Prostate gland (tissue), 2 donors: ENCODE measurements at places on chromosomes 6 and 20. TPM values are rescaled to one million over a fixed set of nuclear protein-coding genes. Genes with fewer than 3 reads are reported as not detected.

- DNase-seq, result peak; percentile 17
- no peaks in the 10 kb centered on the region for H3K4me1 ChIP-seq
- H3K27me3 ChIP-seq, result no peaks in the 10 kb centered on the region
- H3K27ac ChIP-seq, result no peak overlapping the region
- no peak overlapping the region for H3K4me3 ChIP-seq
These were observed 103.5 kb downstream of the LAMP5 start for GRCh38 chr20:9617940-9618339.

DNA sequence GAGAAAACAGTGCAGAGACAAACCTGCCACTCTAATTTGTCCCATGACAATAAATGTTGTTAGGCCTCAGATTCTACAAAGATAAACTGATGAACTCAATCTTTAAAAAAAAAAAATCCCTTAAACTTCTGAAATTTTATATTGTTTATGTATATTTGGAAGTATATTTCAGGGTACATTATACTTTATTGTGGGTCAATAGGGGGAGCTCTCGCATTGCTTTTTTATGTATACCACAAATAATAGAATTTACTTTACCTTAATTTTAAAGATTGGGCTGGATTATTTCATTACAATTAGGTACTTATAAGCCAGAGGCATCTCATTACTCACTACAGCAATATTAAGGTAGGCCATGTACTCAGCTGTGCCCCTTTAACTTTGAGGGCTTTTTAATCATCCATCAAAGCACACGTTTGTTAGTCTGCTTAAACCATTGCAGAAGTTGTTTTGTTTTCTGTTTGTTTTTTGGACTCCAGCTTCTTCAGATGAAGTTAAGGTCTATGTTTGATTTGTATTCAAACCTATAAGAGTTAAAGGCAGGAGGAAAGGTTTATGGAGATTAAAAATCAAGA lies 56.3 kb upstream of the EYA4 start:
- H3K4me1 ChIP-seq, result no peaks in the 10 kb centered on the region
- no peaks in the 10 kb centered on the region for H3K36me3 ChIP-seq
- DNase-seq, result no peak
- H3K4me3 ChIP-seq, result no peak overlapping the region

TRIM15 gene
- total RNA-seq, result not detected

GRCh38 chr6:76852776-76853175 lies 610.5 kb downstream of the HTR1B start:
- no peaks in the 10 kb centered on the region for H3K36me3 ChIP-seq
- no peaks in the 10 kb centered on the region for H3K27me3 ChIP-seq
- no peak overlapping the region for H3K27ac ChIP-seq
- DNase-seq, result no peak

EBF4 gene
- total RNA-seq, result 58.8 TPM

BPIFA1 gene
- not detected for total RNA-seq

DNA sequence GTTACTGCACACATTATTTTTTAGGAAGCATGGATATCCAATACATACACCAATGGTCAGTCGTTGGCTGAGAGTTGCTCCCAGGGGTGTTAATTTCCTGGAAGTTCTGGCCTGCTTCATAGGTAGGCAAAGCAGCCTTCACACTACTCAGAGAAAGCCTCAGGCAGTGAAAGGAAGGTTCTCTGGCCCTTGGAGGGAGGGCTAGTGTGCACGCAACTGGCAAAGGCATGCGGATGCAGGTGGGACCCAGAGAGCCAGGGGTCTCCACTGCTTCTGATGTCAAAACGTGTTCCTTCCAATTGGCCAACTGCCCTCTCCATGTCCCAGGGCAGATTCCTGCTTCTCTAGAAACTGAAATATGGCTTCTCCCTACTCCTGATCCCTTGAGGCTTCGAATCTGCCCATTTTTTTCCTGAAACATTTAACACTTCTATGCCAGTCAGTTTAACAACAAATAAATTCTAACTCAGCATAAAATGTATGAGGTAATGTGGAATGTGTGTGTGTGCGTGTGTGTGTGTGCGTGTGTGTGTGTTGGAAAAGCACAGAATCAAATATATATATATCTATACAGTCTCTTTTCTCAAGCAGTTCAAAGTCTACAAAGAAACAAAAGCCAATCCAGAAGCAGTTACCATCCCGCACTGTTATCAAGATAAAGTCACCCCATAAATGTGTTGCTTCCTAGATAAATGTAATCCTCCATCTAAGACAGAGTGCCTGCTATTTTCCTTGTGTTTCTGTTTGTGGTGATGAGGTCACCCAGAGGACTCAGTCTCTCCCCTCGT lies 94.0 kb upstream of the HIVEP1 start:
- H3K27ac ChIP-seq, result no peak overlapping the region
- H3K4me3 ChIP-seq, result no peak overlapping the region
- H3K4me1 ChIP-seq, result no peaks in the 10 kb centered on the region
- no peak for DNase-seq

- H3K27me3 ChIP-seq, result no peaks in the 10 kb centered on the region
- H3K4me1 ChIP-seq, result no peaks in the 10 kb centered on the region
- DNase-seq, result no peak
These were observed 14.5 kb downstream of the NOL4L start for GRCh38 chr20:32570401-32571190.

DNA sequence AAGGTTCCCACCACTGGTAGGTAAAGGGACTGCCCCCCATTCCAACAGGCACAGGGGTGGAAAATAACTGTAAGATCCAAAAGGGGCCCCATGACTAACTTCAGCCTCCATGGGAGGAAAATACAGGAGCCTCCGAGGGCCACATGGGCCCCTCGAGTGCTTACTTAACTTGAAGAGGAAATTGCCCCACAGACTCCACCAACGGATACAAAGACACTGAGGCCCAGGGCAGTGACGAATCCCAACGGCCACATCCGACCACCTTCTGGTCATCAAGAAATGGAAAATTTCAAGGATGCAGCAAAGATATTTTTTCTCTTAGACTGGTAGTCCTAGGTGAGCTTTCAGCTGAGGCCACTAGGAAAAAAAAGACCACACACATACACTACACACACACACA lies 116.0 kb upstream of the MRPS10 start:
- H3K4me3 ChIP-seq, result no peak overlapping the region
- H3K36me3 ChIP-seq, result no peaks in the 10 kb centered on the region
- no peak overlapping the region for H3K27ac ChIP-seq
- H3K4me1 ChIP-seq, result no peaks in the 10 kb centered on the region

DNA sequence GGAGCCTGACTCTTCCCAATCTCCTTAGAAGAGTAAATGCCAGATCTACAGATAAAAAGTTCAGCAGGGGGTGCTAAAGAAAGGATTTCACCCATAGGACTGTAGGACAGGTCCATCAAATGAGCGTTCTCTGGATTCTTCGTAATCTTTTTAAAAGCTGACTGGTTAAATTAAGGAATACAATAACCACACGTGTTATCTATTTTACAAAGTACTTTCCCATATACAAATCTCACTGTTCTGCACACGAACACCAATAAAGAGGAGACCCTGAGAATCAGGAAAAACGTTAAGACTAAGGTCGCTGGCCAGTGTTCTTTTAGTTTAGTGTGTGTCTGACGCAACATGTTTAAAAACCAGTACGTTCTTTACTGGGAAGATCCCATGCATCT lies 542 bp downstream of the TUBE1 start:
- peak overlapping the region; percentile 81 for H3K27ac ChIP-seq
- no peaks in the 10 kb centered on the region for H3K4me1 ChIP-seq
- no peaks in the 10 kb centered on the region for H3K27me3 ChIP-seq
- H3K36me3 ChIP-seq, result no peaks in the 10 kb centered on the region
- no peak for DNase-seq

POM121L2 gene
- total RNA-seq, result 0.62 TPM

DNA sequence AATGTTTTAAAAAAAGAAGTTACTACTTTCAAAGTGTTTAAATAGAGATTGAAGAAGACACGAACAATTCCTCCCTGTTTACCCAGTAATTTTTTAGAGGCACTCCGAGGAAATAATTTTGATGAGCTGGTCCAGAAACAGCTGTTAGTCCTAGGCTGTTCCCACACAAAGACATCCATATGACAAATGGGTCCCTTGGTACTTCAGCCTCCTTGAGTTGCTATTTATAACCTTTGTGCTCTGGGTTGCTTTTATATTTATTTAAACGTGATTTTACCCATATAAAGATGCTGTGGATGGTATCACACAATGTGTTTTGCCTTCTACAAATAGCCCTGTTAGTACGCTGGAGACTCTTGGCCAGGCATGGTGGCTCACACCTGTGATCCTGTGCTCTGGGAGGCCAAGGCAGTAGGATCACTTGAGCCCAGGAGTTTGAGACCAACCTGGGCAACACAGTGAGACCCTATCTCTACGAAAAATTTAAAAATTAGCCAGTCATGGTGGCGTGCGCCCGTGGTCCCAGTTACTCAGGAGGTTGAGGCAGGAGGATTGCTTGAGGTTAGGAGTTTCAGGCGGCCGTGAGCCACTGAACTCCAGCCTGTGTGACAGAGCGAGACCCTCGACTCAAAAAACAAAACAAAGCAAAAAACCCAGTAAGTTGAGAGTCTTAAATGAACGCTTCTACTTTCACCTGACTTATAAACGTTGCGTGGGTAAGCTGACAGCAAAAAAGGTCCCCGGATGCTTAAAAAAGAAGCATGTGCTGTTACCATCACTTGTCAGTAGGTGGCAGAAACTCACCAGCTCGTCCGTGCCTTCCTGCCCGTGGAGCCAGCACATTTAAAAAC lies 56.9 kb upstream of the ARMH2 start:
- H3K27me3 ChIP-seq, result no peaks in the 10 kb centered on the region
- DNase-seq, result peak; percentile 62
- peaks cover 6% of the 10 kb centered on the region for H3K4me1 ChIP-seq
- no peak overlapping the region for H3K4me3 ChIP-seq
- H3K36me3 ChIP-seq, result no peaks in the 10 kb centered on the region
- no peak overlapping the region for H3K27ac ChIP-seq

C20orf204 gene
- 0.64 TPM for total RNA-seq

DNA sequence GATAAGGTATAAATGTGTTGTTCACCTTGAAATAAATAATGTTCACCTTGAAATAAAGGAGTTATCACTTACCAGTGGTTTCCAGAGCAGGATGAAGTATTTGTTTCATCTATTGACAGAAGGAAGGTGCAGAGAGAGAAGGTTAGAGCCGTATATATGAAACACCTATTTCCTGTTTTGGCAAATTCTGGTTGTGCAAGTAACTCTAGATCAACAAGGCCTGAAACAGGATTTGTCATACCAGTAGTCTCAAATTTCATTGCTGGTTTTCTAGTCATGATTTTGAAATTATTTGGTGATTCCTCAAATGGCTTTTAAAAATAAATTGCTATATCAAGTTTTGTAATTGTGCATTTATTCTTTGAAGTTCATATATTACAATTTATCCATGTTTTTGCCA lies at the start of gene CRISP3:
Gene CRISP3, minus strand, starts transcription at position 130 of the 400 bp plus-strand sequence. Its CDS starts 21 bp downstream, at position 109.
- H3K36me3 ChIP-seq, result no peaks in the 10 kb centered on the region
- H3K4me1 ChIP-seq, result no peaks in the 10 kb centered on the region
- no peaks in the 10 kb centered on the region for H3K27me3 ChIP-seq
- no peak within 1 kb of the TSS for H3K27ac ChIP-seq

DNA sequence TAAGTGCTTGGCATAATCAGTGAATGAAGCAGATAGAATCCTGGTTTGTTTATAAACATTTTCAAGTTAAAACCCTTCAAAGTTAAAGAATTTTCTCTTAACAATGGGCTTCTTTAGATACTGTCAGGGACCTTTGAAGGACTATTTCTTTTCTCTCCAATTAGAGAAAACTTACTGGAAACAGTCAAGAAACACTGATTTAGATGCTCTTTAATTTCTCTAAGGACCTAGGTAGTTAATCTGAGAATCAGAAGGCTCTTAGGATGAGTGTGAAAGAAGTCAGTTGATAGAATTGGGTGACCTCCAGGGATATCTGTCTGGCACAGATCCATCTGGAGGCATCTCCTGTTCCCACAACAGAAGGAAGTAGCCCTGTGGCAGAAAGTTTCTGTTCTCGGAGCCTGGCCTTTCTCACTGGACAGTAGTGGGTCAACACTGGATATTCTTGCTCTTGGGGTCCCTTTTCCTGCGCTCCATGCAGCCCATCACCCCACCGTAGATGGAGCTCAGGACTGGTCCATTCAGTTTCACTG lies 22.5 kb downstream of the KIAA0408 start:
- no peak overlapping the region for H3K4me3 ChIP-seq
- DNase-seq, result no peak
- no peaks in the 10 kb centered on the region for H3K27me3 ChIP-seq
- H3K36me3 ChIP-seq, result no peaks in the 10 kb centered on the region
- no peaks in the 10 kb centered on the region for H3K4me1 ChIP-seq

- H3K36me3 ChIP-seq, result no peaks in the 10 kb centered on the region
- no peak overlapping the region for H3K4me3 ChIP-seq
- DNase-seq, result no peak
- H3K4me1 ChIP-seq, result no peaks in the 10 kb centered on the region
These were observed 11.8 kb upstream of the BFSP1 start for GRCh38 chr20:17542993-17543412.

VWA7 gene
- 2.7 TPM for total RNA-seq

DNA sequence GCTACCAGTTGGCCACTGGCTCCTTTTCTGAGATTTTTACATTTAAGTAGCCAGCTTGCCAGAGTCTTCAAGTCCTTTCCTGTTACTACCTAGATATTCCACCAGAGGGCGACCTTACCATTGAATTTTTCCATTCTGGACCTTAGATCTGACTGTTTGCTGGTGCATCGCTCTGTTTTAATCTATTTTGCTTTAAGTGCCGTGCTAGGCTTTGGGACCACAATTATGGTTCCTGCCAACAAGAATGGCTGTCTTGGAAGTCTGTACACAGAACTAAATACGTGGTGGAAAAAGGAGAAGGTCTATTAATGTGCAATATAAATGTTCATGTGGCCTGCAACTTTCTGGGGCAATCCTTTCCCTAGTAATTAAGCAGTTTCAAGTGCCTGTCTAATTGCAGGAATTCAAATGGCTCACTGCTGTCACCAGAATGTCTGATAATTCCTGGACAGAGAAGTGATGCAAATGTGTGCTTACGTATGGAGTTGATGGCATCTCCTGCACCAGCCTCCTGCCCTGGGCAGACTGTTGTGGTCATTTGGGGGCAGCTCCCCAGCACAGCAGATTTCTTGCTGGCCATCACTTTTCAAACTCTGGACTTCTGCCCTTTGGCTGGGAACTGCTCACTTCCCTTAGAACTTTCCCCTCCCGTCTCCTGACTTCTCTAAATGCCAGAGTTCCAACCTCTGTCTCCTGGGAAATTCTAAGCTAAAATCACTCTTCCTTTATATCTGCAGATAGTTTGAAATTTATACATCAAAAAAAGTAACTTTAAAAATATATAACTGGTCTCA lies 5.6 kb upstream of the HLA-DOA start:
- DNase-seq, result peak; percentile 62
- no peak overlapping the region for H3K27ac ChIP-seq
- H3K36me3 ChIP-seq, result no peaks in the 10 kb centered on the region
- no peaks in the 10 kb centered on the region for H3K4me1 ChIP-seq
- no peaks in the 10 kb centered on the region for H3K27me3 ChIP-seq

DNA sequence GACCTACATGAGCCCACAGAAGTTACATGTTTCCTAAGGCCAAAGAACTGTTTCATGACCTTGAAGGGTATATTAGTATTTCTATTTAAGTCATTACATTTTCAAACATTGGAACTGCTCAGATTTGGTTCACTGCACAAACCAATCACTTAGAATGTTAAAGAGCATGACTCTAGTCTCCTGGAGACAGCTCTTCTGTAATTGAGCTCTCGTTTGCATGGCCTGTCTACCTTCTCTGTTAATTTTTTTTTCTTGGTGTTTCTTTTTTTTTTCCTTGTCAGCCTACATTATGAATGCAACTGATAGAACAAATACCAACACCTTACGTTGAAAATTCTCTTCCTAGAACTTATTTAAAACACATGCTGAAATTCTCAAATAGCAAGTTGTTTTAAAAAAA lies 860.2 kb upstream of the MAP3K7 start:
- H3K36me3 ChIP-seq, result no peaks in the 10 kb centered on the region
- H3K4me3 ChIP-seq, result no peak overlapping the region
- DNase-seq, result no peak
- peaks cover 5% of the 10 kb centered on the region for H3K4me1 ChIP-seq
- H3K27me3 ChIP-seq, result no peaks in the 10 kb centered on the region
